ENCODE measurements at places on chromosomes 6 and 20.

DNA sequence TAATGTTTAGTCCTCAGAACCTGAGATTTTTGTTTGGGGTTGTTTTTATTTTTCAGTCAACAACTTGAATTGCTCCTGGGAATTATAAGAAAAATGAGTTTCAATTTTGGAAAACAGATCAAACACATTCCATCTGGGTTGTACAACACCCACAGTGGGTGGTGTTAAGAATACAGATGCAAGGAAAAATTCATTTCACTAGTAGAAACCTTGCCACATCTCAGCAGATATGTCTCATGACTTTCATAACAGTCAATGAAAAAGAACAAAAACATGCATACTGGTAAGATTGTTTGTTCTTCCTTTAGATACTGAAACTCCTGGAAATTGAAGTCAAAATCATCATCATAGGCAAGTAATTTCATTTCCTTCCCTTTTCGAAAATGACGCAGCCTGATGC, 78.9 kb downstream of the MOXD1 start:
- DNase-seq, result no peak

- DNase-seq, result no peak
These were observed 58.6 kb downstream of the PHACTR3 start for GRCh38 chr20:59662856-59663512.

DNA sequence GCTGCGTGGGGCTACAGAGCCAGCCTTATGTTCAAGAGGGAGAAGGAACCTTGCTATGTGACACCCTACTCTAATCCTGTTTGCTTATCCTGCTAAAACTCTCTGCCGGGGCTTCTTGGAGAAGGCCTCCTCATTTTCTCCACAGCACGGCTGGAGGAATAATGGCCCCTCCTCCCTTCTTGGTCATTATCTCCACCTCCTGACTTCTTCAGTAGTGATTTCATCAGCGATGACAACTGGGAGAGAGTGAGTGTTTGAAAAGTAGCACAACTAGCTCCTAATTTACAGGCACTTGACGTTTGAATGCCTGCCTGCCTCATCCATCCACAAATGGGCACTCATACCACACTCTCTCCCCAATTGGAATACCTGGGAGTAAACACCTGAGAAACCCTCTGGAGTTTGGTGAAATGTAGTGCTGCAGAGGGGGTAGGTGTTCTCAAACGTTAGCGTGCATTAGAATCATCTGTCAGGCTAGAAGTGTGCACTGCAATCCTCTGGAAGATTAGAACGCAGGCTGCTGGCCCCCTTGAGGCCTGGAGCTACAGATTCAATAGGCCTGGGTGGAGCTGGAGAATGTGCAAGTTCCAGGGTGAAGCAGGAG, 148.5 kb downstream of the FOXC1 start:
- DNase-seq, result no peak

DNA sequence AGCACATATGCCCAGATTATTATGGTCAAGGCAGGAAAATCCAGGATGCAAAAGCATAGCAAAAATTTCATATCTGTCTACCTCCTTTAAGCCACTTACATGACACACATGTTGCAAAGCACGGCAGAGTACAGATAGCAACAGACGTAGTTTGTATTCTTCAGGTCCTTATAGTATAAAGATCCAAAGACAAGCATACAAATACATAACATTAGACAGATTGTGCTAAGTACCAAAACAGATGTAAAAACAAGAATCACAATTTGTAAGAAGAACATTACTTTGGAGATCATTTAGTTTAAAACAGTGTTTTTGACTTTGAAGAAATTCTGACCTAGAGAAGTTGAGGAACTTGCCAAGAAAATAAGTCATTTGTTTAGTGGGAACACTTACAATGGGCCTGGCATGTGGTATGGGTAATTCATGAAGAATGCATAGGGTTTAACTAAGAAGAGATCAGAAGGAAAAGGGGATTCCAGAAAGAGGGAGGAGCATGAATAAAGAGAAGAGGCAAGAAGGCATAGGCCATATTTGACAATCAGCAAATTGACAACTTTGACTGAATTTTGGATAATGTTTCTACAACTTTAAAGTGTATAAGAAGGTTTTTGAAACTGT, 30.6 kb upstream of the LMBRD1 start:
- DNase-seq, result no peak

DNA sequence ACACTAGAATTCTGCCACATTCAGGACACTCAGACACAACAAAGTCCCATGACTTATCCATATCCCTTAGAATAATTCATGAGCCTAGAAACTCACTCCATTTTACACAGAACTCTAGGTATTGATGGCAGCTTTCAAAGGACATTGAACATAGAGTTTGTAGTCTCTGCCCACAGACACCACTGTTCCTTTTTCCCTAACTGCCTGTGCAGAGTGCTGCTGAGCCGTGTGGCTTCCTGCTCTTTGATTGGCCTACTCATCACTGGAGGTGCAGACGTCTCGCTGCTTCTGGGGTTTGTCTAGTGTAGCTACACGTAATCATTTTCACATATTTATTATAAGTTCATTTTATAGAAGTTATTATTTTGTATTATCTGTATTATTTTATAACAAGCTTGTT, 407.6 kb downstream of the PREX1 start:
- no peak for DNase-seq

DNA sequence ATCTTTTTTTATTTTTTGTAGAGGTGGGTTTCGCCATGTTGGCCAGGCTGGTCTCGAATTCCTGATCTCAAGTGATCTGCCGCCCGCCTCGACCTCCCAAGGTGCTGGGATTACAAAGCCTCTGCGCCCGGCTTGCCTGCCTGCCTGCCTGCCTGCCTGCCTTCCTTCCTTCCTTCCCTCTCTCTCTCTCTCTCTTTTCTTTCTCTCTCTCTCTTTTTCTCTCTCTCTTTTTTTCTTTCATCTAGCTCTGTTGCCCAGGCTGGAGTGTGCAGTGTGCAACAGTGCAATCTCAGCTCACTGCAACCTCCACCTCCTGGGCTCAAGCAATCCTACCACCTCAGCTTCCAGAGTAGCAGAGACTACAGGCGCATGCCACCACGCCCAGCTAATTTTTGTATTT, 4.6 kb upstream of the ILRUN start:
- DNase-seq, result no peak

GRCh38 chr6:52065621-52066020, 21.8 kb downstream of the PKHD1 start:
- DNase-seq, result no peak

DNA sequence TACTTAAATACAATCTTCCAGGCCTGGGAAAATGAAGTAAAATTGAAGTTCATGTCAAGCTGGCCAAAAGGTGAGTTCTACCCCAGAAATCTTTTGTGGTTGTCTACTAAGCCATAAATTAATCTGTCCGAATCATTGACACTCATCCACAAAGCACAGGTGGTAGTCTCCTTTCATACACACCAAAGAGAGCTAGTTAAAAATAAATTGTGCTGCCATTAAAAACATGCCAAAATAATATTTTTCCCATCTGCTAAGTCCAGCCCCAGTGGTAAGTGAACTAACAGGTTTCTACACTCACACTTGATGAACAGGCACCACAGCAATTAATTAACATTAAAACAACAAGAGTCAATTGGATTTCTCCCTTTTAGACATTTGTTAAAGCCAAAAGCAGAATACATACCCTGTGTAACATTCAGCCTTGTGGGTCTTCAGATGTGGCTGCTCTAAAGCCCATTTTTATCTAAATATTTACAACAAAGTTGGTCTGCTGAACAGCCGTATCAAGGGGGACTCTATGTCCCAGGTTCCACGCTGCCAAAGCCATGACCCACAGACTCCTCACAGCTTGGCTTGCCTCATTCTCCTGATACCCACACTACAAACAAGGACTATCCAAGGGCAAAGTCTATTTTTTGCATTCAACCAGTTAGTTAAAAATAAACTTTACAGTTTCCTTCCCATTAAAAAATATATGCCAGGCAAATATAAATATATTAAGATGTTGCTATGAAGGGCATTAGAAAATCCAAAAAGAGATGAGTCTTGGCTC, 490.4 kb downstream of the BMP2 start:
- DNase-seq, result no peak

- no peak for DNase-seq
These were observed 129.2 kb downstream of the BCKDHB start for GRCh38 chr6:80235647-80236046.

- DNase-seq, result no peak
These were observed 80.8 kb upstream of the RBM24 start for GRCh38 chr6:17200395-17200794.

- DNase-seq, result no peak
These were observed 149.8 kb downstream of the BTBD9 start for GRCh38 chr6:38489951-38490350.

All from CD8-positive, alpha-beta T cell (primary cell).